Peyer's patch (tissue), 4 donors: ENCODE measurements at places on chromosomes 12 and 14.

GRCh38 chr14:23112359-23113178 is 6.5 kb downstream of the CEBPE start:
- no peak overlapping the region for H3K4me3 ChIP-seq
- H3K27ac ChIP-seq = no peak overlapping the region
- no peak for DNase-seq
- H3K36me3 ChIP-seq = no peaks in the 10 kb centered on the region

GRCh38 chr14:93676416-93676958 is 111.8 kb downstream of the PRIMA1 start:
- no peaks in the 10 kb centered on the region for H3K27me3 ChIP-seq
- H3K4me1 ChIP-seq = no peaks in the 10 kb centered on the region
- DNase-seq = no peak

- no peaks in the 10 kb centered on the region for H3K4me1 ChIP-seq
- no peak for DNase-seq
- H3K4me3 ChIP-seq = no peak overlapping the region
- no peaks in the 10 kb centered on the region for H3K27me3 ChIP-seq
- H3K36me3 ChIP-seq = no peaks in the 10 kb centered on the region
These were observed 168.0 kb downstream of the DACT1 start for GRCh38 chr14:58805605-58806409.

DNA sequence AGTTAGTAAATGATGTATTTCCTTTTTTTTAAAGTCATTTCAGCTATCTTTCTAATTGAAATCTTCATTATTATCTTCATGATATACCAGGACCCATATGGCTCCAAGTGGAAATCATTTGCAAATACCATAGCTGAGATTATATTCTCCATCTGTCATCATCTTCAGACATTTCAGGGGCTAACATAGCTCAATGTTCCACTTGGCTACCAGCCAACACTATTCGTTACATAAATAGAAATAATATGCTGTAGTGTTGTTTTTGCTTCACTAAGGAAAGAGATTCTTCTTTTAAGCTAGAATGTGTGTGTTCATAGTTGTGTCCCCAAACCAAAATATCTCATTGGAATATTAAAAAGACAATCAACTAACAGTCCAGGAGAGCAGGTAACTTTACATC is 225.1 kb downstream of the DIO2 start:
- no peak overlapping the region for H3K27ac ChIP-seq
- H3K36me3 ChIP-seq = no peaks in the 10 kb centered on the region
- no peaks in the 10 kb centered on the region for H3K27me3 ChIP-seq
- H3K4me1 ChIP-seq = no peaks in the 10 kb centered on the region

GRCh38 chr14:56004786-56005185 is 113.4 kb upstream of the PELI2 start:
- H3K27ac ChIP-seq = peak overlapping the region; percentile 71
- H3K36me3 ChIP-seq = no peaks in the 10 kb centered on the region
- no peaks in the 10 kb centered on the region for H3K4me1 ChIP-seq
- H3K4me3 ChIP-seq = peak overlapping the region; percentile 15
- no peaks in the 10 kb centered on the region for H3K27me3 ChIP-seq

- DNase-seq = no peak
- no peaks in the 10 kb centered on the region for H3K36me3 ChIP-seq
- H3K27ac ChIP-seq = no peak overlapping the region
- no peaks in the 10 kb centered on the region for H3K4me1 ChIP-seq
- no peak overlapping the region for H3K4me3 ChIP-seq
These were observed 54.8 kb downstream of the PPHLN1 start for GRCh38 chr12:42380733-42381132.

GRCh38 chr14:94974422-94974821 is 182.9 kb downstream of the DICER1 start:
- H3K36me3 ChIP-seq = no peaks in the 10 kb centered on the region
- H3K4me1 ChIP-seq = no peaks in the 10 kb centered on the region
- DNase-seq = no peak
- no peaks in the 10 kb centered on the region for H3K27me3 ChIP-seq
- H3K4me3 ChIP-seq = no peak overlapping the region
- H3K27ac ChIP-seq = no peak overlapping the region

- H3K4me3 ChIP-seq = no peak overlapping the region
- no peak for DNase-seq
- no peaks in the 10 kb centered on the region for H3K27me3 ChIP-seq
- H3K4me1 ChIP-seq = no peaks in the 10 kb centered on the region
- H3K27ac ChIP-seq = no peak overlapping the region
These were observed 20.3 kb upstream of the SINHCAF start for GRCh38 chr12:31346267-31346666.

DNA sequence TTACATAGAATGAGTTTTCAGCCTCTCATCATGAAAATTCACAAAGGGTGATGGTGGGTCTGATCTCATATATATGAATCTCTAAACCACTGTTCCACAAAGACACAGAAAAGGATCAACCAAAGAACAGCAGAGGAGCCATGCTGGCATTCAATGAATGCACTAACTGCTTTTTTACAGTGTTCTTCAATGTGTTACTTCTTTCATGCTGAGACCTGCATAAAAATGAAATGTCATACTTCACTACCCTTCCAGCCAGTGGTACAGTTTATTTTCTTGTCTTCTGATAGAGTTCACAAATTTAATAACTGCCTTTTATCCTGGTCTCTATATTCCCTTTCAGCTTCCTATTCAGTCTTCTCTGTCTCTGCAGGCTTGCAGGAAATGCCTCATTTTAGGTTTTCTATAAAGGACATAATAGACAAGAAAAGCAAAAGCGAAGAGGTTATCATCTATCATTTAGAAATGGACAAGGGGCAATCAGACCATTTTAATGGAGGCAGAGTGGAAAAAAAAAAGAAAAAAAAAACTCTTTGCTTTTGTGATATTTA is 836.7 kb upstream of the FOXG1 start:
- H3K4me1 ChIP-seq = no peaks in the 10 kb centered on the region
- no peak overlapping the region for H3K4me3 ChIP-seq
- no peaks in the 10 kb centered on the region for H3K36me3 ChIP-seq
- no peak overlapping the region for H3K27ac ChIP-seq

DNA sequence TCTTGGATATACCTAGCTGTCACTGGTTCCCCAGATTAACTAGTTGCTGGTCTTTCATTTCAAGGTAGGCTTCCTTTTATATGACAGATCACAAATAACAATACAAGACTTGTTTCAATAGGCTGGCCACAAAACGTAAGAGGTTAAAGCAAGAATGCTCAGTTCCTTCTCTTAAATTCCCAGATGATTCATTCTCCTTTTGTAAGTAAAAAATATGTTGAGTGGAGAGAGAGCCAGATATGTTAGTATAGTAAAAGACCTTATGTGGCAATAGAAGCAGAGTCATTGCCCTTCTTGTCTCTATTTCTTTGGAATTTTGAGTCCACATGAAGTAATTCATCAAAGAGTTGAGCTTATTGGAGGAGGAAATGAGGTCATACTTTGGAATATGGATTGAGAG is 939.0 kb upstream of the ATXN7L3B start:
- no peaks in the 10 kb centered on the region for H3K4me1 ChIP-seq
- no peaks in the 10 kb centered on the region for H3K27me3 ChIP-seq
- no peak overlapping the region for H3K27ac ChIP-seq
- H3K4me3 ChIP-seq = no peak overlapping the region
- no peak for DNase-seq
- H3K36me3 ChIP-seq = no peaks in the 10 kb centered on the region

DNA sequence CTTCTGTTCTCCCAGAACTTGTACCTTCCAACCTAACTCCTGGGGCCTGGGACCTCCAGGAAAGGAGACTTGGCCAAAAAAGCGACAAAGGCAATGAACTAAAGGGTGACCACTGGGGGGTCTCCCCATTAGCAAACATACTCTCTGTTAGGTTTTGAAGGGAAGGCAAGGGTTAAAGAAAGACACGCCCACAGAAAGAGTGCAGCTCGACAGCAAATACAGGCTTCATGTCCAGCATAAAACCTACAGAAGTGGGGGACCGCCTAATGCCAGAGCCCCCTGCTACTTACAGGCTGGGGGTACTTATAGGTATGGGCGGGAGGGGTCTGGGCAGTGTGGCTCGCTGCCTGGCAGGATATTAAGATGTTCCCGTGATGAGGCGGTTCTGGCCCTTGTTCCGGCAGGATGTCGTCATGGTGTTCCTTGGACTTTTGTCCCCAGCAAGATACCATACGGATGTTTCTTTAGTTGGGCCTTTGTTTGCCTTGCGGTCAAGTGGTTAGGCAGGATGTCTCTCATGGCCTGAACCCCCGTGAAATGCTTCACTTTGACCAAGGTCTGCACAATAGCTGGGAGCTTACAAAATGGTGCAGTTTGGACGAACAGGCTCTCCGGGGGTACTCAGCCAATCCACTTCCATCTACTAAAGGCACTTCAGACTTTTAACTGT is 53.4 kb downstream of the PRMT8 start:
- no peaks in the 10 kb centered on the region for H3K4me1 ChIP-seq
- H3K27ac ChIP-seq = no peak overlapping the region
- H3K27me3 ChIP-seq = no peaks in the 10 kb centered on the region
- no peak overlapping the region for H3K4me3 ChIP-seq
- no peaks in the 10 kb centered on the region for H3K36me3 ChIP-seq
- DNase-seq = no peak

- DNase-seq = no peak
- H3K4me1 ChIP-seq = no peaks in the 10 kb centered on the region
- peak overlapping the region; percentile 42 for H3K4me3 ChIP-seq
- peak overlapping the region; percentile 55 for H3K27ac ChIP-seq
- H3K36me3 ChIP-seq = peaks cover 32% of the 10 kb centered on the region
These were observed 753 bp downstream of the ACRBP start for GRCh38 chr12:6646276-6647082.

DNA sequence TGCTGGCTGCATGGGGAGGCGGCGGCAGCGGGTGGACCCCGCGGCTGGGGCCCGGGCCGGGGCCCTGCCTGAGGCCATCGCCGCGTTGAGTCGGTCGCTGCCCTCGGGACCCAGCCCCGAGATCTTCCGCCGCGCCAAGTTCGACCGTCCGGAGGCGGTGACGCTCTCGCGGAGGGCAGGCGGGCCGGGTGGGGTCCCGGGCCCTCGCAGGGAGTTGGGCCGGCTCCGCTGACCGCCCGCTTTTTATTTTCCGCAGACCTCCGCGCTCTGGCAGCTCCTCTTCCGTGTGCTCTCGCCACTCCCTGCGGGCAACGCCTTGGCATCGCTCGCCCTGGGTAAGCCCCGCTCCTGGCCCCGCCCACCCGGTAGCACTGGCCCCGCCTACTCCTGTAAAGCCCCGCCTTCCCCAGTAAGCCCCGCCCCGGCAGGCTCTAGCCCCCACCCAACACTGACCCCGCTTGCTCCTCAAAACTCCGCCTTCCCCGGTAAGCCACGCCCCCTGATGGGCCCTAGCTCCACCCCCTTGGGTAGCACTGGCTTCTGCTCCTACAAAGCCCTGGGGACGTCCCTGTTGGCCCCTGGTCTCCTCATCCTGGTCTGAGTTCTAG is 424 bp downstream of the TEDC1 start:
- peak; percentile 88 for DNase-seq
- H3K4me1 ChIP-seq = peaks cover 20% of the 10 kb centered on the region
- H3K36me3 ChIP-seq = peaks cover 17% of the 10 kb centered on the region
- no peaks in the 10 kb centered on the region for H3K27me3 ChIP-seq
- H3K27ac ChIP-seq = peak overlapping the region; percentile 87

GRCh38 chr14:69559581-69560011 is 15.1 kb downstream of the CCDC177 start:
- H3K36me3 ChIP-seq = no peaks in the 10 kb centered on the region
- no peak for DNase-seq
- no peak overlapping the region for H3K27ac ChIP-seq

DNA sequence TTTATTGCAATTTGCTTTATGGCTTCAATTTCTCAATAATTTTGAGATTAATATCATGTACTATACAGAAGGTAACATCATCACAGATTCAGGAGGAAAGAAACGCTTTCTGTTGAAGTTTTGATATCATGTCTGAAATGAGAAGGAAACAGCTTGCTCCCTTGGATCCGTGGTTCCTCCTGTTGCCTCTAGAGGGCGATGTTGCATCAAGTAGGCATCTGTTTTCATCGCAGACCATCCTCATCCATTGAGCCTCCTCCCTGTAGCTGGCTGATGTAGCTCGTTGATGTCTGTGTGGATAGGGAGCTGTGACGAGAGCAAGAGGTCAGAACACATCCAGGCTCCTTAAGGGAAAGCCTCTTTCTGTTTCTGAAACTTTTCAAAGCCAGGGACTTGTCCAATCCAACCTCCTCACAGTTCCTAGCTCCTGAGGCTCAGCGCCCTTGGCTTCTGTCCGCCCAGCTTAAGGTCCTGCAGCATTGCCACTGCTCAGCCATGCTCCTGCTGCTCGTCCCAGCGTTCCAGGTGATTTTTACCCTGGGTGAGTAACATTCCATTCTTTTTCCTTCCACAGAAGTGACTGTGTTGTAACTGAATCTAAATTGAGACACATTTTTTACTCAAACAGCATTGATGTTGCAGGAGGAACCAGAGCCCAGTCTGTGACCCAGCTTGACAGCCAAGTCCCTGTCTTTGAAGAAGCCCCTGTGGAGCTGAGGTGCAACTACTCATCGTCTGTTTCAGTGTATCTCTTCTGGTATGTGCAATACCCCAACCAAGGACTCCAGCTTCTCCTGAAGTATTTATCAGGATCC is 304.8 kb upstream of the OR4E1 start:
- no peak for DNase-seq
- H3K4me1 ChIP-seq = no peaks in the 10 kb centered on the region
- no peak overlapping the region for H3K27ac ChIP-seq
- H3K4me3 ChIP-seq = no peak overlapping the region

DNA sequence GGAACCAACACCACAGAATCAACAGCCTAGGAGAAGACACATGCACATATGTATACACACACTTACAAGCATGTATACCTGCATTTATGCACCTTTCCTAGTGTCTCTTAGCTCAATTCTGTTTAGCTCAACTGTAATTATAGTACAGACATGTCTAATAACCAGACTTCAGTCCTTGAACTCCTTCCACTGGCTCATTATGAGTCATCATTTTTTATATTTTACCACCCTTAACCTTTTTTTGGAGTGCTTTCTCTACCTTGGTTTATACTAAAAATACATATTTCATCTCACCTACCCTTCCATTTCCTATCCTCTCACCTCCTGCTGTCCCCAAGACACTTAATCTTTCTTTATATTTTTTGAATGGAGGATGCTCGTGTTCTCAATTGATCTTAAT is 110.4 kb downstream of the ARID2 start:
- H3K4me1 ChIP-seq = no peaks in the 10 kb centered on the region
- DNase-seq = no peak
- H3K27me3 ChIP-seq = no peaks in the 10 kb centered on the region
- no peak overlapping the region for H3K27ac ChIP-seq
- H3K36me3 ChIP-seq = no peaks in the 10 kb centered on the region

- no peaks in the 10 kb centered on the region for H3K36me3 ChIP-seq
- H3K4me3 ChIP-seq = no peak overlapping the region
- no peaks in the 10 kb centered on the region for H3K27me3 ChIP-seq
- DNase-seq = no peak
These were observed 251.5 kb upstream of the FBXO33 start for GRCh38 chr14:39683691-39684260.

- no peaks in the 10 kb centered on the region for H3K36me3 ChIP-seq
- H3K4me1 ChIP-seq = no peaks in the 10 kb centered on the region
These were observed 316.2 kb upstream of the NAV3 start for GRCh38 chr12:77514511-77514910.

GRCh38 chr12:2596441-2596840 is 198.3 kb upstream of the FKBP4 start:
- no peak overlapping the region for H3K4me3 ChIP-seq
- no peak for DNase-seq
- no peak overlapping the region for H3K27ac ChIP-seq
